ENCODE measurements at places on chromosomes 13 and 19.

- H3K27me3 ChIP-seq: no peaks in the 10 kb centered on the region
- no peak overlapping the region for H3K4me3 ChIP-seq
- no peak overlapping the region for H3K27ac ChIP-seq
- no peaks in the 10 kb centered on the region for H3K36me3 ChIP-seq
- no peak for DNase-seq
These were observed 25.9 kb downstream of the RASL11A start for GRCh38 chr13:27296496-27296895.

DNA sequence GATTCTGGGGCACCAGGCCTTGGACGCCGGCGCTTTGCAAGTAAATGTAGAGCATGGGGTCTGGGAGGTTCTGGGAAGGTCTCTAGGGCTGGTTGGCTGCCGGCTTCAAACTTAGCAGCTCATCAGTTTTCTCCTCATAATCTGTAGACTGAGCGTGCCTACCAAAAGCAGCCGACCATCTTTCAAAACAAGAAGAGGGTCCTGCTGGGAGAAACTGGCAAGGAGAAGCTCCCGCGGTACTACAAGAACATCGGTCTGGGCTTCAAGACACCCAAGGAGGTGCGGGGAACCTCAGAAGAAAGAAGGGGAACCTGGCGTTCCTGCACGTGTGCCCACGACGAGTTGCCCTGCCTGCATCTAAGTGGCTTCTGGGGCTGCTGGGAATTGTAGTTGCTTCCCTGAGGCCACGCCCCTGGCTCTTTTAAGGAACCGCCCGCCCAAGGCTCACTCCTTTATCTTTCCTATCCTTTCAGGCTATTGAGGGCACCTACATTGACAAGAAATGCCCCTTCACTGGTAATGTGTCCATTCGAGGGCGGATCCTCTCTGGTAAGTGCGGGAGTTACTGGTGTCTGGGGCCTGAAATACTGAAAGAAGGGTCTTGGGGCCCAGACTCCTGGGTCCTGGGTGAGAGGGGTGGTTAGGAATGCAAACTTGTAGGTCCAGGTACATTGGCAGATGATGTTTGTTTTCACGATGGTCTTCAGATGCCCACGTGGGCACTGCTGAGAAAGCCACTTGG is 984 bp downstream of the RPS11 start:
- H3K4me1 ChIP-seq: peaks cover 12% of the 10 kb centered on the region
- no peaks in the 10 kb centered on the region for H3K27me3 ChIP-seq
- peak overlapping the region; percentile 94 for H3K27ac ChIP-seq
- DNase-seq: peak; percentile 85

- H3K36me3 ChIP-seq: no peaks in the 10 kb centered on the region
- no peak for DNase-seq
- no peak overlapping the region for H3K27ac ChIP-seq
- no peaks in the 10 kb centered on the region for H3K4me1 ChIP-seq
These were observed 32.5 kb upstream of the KATNAL1 start for GRCh38 chr13:30339738-30340330.

DNA sequence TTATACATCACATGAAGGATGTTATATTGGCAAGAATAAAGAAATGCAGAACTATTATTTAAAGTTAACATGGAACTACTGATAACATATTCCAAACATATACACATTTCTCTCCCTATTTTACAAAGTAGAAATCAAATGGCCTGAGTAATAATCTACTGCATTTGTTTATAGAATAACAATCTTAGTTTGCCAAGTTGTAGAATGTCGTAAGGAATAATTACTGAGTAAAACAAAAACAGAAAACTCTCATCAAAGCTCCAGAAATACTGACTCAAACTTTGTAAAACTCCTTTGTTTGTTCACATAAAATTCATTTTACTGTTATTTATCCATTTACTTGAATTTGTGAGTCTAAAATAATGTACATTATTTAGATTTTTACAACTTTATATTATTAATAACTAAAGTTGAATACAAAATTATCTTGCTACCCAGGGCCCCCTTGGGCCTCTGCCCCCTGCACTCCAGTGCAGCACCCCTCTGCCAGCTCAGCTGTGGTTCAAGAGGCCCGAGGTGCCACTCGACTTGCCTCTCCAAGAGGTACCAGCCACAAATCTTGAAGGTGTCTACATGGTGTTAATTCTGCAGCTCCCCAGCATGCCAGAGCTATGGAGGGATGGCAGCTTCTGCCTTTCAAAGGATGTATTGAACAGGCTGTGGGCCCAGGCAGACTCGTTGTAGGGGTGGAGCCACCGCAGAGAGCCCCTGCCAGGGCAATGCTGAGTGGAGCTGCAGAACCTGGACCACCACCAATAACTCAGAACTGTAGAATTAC is 2819.7 kb downstream of the PCDH9 start:
- H3K36me3 ChIP-seq: no peaks in the 10 kb centered on the region
- H3K27me3 ChIP-seq: no peaks in the 10 kb centered on the region
- no peak for DNase-seq
- no peak overlapping the region for H3K27ac ChIP-seq
- no peaks in the 10 kb centered on the region for H3K4me1 ChIP-seq

DNA sequence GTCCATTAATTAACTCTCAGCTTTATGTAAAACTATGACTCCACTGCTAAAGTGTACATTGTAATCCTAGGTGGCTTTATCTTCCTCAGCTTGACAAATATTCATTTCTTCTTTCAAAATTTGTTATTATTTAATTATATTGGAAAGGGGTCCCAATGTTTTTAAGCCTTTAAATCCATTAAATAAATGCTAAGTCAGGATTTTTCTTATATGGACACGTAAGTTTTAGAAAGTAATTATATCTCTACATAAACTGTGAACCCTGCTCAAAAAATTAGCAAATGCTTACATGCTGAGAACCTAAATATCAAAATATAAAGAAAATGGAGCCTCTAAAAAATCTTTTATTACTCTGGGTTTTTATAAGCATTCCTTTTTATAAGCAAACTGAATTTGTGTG is 78.2 kb upstream of the MIR17HG start:
- H3K4me3 ChIP-seq: no peak overlapping the region
- no peak for DNase-seq
- H3K4me1 ChIP-seq: no peaks in the 10 kb centered on the region

- peaks cover 11% of the 10 kb centered on the region for H3K4me1 ChIP-seq
- H3K27me3 ChIP-seq: no peaks in the 10 kb centered on the region
- no peak overlapping the region for H3K4me3 ChIP-seq
- DNase-seq: peak; percentile 79
These were observed 218.0 kb upstream of the SERP2 start for GRCh38 chr13:44155422-44156293.

DNA sequence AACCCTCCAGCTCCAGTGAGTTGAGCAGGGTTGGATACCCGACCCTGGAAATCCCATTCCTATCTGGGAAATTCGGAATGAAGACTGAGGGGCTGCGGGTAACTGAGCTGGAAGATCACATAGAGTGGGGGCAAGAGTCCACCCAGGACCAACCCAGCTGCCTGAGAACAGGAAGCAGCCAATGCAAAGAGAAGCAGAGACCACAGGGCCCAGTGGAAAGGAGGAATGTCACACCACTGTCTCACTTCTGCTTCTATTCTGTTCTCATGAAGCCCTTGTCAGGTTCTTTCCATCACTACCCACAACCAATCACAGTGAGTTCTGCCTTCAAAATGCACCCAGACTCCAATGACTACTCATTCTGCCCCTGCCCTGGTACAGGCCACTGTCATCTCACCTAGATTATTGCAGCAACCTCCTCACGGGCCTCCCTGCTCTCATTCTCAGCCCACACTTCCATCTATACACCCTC is 15.3 kb downstream of the DYRK1B start:
- no peak for DNase-seq
- H3K4me3 ChIP-seq: no peak overlapping the region
- H3K4me1 ChIP-seq: no peaks in the 10 kb centered on the region
- H3K27ac ChIP-seq: no peak overlapping the region
- no peaks in the 10 kb centered on the region for H3K27me3 ChIP-seq
- H3K36me3 ChIP-seq: no peaks in the 10 kb centered on the region

GRCh38 chr13:66224663-66225062 is 1005.5 kb downstream of the PCDH9 start:
- DNase-seq: no peak
- no peaks in the 10 kb centered on the region for H3K36me3 ChIP-seq
- H3K4me1 ChIP-seq: no peaks in the 10 kb centered on the region
- H3K27ac ChIP-seq: no peak overlapping the region

- no peak for DNase-seq
- H3K27ac ChIP-seq: no peak overlapping the region
- H3K27me3 ChIP-seq: no peaks in the 10 kb centered on the region
These were observed 11.9 kb upstream of the ZNF549 start for GRCh38 chr19:57515255-57515654.

- no peaks in the 10 kb centered on the region for H3K4me1 ChIP-seq
- DNase-seq: no peak
- H3K36me3 ChIP-seq: no peaks in the 10 kb centered on the region
- no peaks in the 10 kb centered on the region for H3K27me3 ChIP-seq
- no peak overlapping the region for H3K4me3 ChIP-seq
These were observed 152.5 kb downstream of the RGCC start for GRCh38 chr13:41609828-41610227.

DNA sequence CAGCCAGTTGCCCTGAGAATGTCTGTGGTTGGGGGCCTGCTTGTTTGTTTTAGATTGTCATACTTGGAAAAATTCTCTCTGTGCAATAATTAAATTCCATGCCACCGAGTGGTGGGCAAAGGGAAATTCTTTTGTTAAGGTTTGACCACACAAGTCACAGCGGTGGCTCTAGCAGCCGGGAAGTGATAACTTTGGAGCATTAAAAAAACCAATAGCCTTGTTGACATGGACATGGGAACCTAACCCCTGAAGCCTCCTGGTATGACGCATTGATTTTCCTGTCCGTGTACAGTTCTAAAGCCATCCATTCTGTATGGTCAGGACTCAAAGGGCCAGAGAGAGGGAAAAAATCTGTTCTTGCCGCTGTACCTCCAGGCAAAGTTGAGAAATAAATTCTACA is 384.9 kb upstream of the ZNF507 start:
- H3K36me3 ChIP-seq: no peaks in the 10 kb centered on the region
- H3K27ac ChIP-seq: no peak overlapping the region
- no peaks in the 10 kb centered on the region for H3K27me3 ChIP-seq
- DNase-seq: no peak

DNA sequence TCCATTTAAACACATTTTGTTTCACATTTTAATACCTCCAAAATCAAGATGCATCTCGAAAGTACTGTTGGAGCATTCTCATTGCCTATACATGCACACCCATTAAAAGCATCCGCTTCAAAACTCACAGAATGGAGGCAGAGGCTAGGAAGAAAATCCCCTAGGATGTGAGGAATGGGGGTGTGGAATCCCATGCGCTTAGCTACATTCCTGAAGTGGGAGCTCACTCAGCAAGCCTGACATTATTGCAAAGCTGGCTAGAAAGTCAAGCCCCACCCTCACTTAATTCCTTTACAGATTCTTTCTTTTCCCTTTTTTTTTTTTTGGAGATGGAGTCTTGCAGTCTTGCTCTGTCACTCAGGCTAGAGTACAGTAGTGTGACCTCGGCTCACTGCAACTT is 4.6 kb upstream of the FAM32A start:
- no peaks in the 10 kb centered on the region for H3K4me1 ChIP-seq
- no peaks in the 10 kb centered on the region for H3K36me3 ChIP-seq
- H3K27me3 ChIP-seq: no peaks in the 10 kb centered on the region

DNA sequence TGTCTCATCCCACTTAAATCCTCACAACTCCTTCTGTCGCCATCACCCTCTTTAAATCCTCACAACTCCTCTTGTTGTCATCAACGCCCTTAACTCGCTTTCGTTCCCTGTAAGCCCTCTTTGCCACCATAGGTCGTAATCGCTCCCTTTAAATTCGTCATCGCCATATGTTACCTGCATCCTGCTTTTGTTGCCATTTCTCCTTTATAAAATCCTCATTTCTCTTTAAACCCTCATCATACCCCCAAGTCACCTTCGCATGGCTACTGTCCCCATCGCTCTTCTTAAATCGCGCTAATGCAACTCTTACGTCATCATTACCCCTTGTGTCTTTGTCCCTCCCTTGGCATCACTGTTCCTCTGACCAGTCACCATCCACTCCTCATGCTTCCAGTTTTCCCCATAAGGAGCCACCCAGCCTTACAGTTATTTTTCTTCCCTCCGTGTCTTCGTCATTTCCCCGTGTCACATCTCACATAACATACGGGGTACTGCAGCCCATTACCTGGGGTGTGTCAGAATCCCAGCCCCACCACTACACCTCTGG is 539 bp downstream of the PLD3 start:
- DNase-seq: no peak
- no peaks in the 10 kb centered on the region for H3K36me3 ChIP-seq
- peaks cover 3% of the 10 kb centered on the region for H3K4me1 ChIP-seq
- peak overlapping the region; percentile 67 for H3K27ac ChIP-seq
- H3K27me3 ChIP-seq: no peaks in the 10 kb centered on the region
- peak overlapping the region; percentile 69 for H3K4me3 ChIP-seq

DNA sequence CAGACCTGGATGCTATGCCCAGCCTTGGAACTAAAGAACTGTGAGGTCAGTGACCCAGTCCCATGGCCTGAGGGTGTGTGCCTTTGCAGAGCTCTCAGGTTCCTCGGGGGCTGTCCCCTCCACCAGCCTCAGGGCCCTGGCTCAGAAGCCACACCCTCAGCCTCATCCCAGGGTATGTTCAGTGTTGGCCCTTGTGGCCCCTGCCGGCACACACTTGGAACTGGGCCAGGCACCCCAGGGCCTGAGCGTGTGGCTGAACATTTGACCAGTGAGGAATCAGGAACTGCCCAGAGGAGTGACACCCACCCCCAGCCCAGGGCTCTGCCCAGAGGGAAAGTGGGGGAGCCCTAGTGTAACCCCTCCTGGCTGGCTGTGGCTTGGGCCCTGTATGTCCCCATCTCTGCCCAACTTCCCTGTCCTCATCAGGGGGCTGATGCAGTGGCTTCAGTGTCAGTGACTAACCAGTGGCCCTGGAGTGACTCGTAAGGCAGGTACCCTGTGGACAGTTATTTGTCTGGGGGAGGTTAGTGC is 10.0 kb downstream of the NKPD1 start:
- no peak for DNase-seq
- H3K27me3 ChIP-seq: peaks cover 34% of the 10 kb centered on the region
- no peaks in the 10 kb centered on the region for H3K36me3 ChIP-seq
- no peak overlapping the region for H3K27ac ChIP-seq
- H3K4me3 ChIP-seq: no peak overlapping the region

- H3K36me3 ChIP-seq: no peaks in the 10 kb centered on the region
- no peak for DNase-seq
- H3K4me1 ChIP-seq: no peaks in the 10 kb centered on the region
- H3K4me3 ChIP-seq: no peak overlapping the region
- H3K27me3 ChIP-seq: no peaks in the 10 kb centered on the region
- H3K27ac ChIP-seq: no peak overlapping the region
These were observed 85.7 kb downstream of the ZAR1L start for GRCh38 chr13:32229443-32229842.

DNA sequence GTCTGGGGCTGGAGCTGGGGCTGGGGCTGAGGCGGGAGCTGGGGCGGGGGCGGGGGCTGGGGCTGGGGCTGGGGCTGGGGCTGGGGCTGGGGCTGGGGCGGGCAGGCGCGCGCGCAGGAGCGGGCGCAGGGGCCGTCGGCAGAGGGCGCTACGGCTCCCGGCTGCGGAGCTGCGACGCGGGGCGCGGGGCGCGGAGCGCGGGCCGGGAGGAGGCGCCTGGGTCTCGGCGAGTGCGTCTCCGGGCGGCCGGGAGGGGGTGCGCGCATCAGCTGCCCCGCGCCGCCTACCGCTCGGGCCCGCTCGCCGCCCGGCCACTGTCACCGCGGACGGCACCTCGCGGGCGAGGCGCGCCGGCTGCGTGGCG is 422 bp upstream of the MTUS2 start:
- H3K27me3 ChIP-seq: peaks cover 16% of the 10 kb centered on the region
- no peak overlapping the region for H3K27ac ChIP-seq
